ENCODE measurements at places on chromosomes 11 and 22.

- no peak for DNase-seq
Measured at GRCh38 chr11:563812-564578, 3.2 kb downstream of the RASSF7 start.

- DNase-seq, result no peak
Measured at GRCh38 chr11:27310707-27311106, 52.3 kb downstream of the CCDC34 start.

- DNase-seq, result no peak
Measured at GRCh38 chr22:37746366-37747079, 49.7 kb downstream of the TRIOBP start.

- DNase-seq, result no peak
Measured at GRCh38 chr11:2576549-2576948, 123.2 kb downstream of the KCNQ1OT1 start.

GRCh38 chr11:67612751-67613150, 6.0 kb downstream of the NDUFV1 start:
- no peak for DNase-seq

- DNase-seq, result no peak
Measured at GRCh38 chr11:83674102-83674896, 388.1 kb upstream of the CCDC90B start.

DNA sequence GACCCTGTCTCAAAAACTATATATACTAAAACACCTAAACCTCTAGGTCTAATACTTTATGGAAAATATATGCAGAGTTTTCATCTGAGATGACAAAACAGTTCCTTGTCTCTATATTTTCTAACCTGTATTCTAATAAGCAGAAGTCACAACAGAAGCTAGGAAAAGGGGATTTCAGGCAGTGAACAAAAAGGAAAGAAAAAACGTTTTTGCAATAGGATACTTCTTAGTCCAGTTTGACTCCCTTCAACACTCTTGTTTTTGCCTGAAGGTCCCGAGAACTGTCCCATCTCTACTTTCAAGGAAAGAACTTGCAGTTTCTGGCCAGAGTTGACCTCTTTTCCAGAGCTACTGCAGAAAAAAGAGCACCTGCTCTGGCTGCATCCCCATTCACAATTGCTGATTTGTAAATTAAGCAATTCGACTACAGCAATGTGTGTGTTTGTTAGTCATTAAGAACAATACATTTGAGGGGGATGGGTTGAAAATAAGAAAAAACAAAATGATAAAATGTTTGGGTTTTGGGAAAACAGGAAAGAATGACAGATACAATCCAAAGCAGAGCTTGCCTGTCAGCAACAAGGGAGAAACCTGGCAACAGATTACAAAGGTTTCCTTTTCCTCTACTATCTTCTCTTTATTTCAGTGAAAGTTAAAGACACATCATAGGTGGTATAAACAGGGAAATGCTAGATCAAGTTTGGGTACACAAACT, 160.0 kb downstream of the FCHSD2 start:
- DNase-seq, result no peak

DNA sequence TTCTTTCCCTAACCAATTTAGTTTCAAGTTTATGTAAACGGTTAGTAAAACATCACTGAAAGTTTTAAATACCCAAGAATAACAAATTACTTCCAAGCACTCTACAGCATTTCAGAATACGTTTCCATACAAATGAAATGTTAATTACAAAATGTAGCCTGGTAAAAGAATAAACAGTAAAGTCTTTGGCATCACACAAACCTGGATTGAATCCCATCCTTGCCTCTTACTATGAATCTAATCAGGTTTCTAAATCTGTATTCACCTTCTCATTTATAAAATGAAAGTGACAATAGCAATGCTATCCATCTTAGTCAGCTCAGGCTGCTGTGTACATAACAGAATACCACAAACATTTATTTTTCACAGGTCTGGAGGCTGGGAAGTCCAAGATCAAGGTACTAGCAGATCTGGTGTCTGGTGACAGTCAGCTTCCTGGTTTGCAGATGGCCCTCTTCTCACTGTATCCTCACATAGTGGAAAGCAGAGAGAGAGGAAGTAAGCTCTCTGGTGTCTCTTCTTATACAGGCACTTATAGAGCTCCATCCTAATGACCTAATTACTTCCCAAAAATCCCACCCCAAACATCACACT, 19.2 kb downstream of the FAM168A start:
- DNase-seq, result no peak

DNA sequence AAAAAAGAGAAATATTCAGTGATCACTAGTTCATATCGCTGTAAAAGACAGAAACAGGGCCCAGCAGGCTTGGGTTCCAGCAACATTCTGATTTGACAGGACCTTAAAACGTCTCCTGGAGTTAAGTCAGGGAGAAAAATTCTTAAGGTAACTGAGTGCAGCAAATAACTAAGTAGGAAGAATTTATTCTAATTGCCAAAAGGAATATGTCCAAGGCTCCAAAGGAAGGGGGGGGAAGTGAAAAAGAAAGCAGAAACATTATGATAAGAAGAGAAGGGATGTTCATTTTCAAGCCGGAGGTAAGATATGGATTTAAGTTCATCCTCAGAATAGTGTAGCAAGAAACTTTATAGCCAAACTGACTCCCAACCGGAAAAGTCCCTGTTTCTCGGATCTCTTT, 90.4 kb downstream of the WT1 start:
- DNase-seq, result no peak

GRCh38 chr11:62269654-62270278, at the start of gene SCGB2A2:
Gene SCGB2A2, plus strand, starts transcription at chr11:62270158. Its CDS starts 59 bp downstream, at chr11:62270217.
- DNase-seq, result no peak

- DNase-seq, result no peak
Measured at GRCh38 chr22:28594076-28594796, 85.4 kb downstream of the TTC28 start.

DNA sequence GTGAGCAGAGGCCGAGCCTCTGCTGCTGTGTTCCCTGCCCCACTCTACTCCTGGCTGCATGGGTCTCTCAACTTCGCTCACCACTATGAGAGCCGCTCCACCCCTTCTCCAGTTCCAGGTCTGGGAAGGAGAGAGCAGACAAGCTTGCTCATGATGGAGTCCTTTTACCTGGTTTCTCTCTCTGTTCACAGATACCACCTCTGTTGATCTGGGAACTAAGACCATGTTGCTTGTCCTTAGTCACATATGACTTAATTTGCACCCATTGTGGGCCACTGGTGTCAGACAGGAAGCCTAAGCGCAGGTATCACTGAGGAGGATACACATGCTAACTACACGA, 26.8 kb downstream of the MCM5 start:
- no peak for DNase-seq

GRCh38 chr11:41389623-41390130, 69.8 kb downstream of the LRRC4C start:
- DNase-seq, result no peak

DNA sequence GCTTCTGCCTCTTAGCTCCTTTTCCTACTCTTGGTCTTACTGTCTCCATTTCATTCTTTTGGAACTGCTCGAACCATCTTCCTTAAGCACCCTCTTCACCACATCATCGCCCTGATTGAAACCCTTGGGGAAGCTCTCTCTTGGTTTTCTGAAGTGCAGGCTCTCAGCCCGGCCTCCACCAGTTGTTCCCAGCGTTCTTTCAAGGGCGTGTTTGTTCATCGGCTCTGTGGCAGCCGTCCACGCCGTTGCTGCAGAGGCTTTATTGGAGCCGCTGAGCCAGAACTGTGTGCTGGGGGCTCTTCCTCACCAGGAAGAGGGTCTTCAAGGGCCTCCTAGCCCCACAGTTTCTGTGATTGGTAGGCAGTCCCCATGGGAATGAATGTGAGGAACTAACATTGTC, 214.1 kb downstream of the TBC1D22A start:
- no peak for DNase-seq

GRCh38 chr11:120134106-120134930, 3.6 kb downstream of the TRIM29 start:
- no peak for DNase-seq

GRCh38 chr11:58596621-58597020, 17.8 kb downstream of the ZFP91 start:
- no peak for DNase-seq
